ENCODE measurements at places on chromosomes 6 and 20. TPM values are rescaled to one million over a fixed set of nuclear protein-coding genes. Genes with fewer than 3 reads are reported as not detected.

- H3K27ac ChIP-seq: no peak overlapping the region
- H3K4me3 ChIP-seq: no peak overlapping the region
- peaks cover 5% of the 10 kb centered on the region for H3K27me3 ChIP-seq
- H3K4me1 ChIP-seq: peaks cover 5% of the 10 kb centered on the region
These were observed 26.2 kb downstream of the CTCFL start for GRCh38 chr20:57498425-57499400.

DNA sequence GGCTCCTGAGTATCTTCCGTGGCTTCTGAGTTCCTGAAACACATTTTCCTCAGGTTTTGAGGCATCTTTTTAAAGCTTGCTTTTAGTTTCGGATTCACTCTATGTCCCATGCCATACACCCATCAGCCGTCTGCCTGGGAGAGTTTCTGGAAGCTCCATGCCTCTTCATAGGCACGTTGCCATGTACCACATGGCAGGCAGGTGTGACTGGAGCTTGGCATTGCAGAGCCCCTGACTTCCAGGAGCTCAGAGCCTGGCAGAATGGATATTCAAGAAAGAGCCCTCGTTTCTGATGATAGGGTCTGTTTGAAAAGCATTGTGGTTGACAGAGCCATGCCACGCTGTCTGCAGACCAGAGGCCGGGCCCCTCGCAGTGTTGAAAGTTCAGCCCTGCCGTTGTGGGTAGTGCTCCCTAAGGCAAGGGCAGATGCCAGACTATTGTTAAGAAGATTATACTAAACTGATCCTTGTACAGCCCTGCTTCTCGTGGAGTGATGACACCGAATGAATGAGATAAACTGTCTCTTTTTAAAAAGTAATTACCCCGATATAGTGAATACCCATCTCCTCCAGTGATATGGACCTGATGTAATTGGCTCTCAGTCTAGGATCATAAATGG, 100.0 kb downstream of the RPP40 start:
- H3K4me1 ChIP-seq: peaks cover 13% of the 10 kb centered on the region
- no peaks in the 10 kb centered on the region for H3K27me3 ChIP-seq
- H3K27ac ChIP-seq: no peak overlapping the region
- peaks cover 8% of the 10 kb centered on the region for H3K36me3 ChIP-seq
- DNase-seq: no peak
- no peak overlapping the region for H3K4me3 ChIP-seq

DNA sequence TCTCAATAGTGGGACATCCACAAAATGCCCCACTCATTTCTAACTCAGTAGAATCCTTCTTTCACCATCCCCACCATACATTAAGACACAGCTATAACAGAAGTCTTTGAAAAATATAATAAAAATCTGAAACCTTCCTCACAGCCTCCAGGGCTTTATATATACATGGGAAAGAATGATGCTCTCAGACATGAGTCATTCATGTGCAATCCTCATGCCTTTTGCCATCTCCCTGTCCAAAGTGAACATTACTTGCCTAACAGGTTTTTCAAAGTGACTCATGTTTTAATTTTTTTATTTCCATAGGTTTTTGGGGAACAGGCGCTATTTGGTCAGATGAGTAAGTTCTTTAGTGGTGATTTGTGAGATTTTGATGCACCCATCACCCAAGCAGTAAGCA, 162.7 kb downstream of the RALGAPA2 start:
- H3K36me3 ChIP-seq: peaks cover 12% of the 10 kb centered on the region
- no peak overlapping the region for H3K4me3 ChIP-seq
- no peak overlapping the region for H3K27ac ChIP-seq

The MCCD1 gene
- polyA plus RNA-seq: not detected

The XKR7 gene
- not detected for polyA plus RNA-seq
